SJCRH30 (cell line): ENCODE measurements at places on chromosomes 2 and 18. TPM values are rescaled to one million over a fixed set of nuclear protein-coding genes. Genes with fewer than 3 reads are reported as not detected.

- no peak for DNase-seq
- H3K27me3 ChIP-seq, result no peaks in the 10 kb centered on the region
- no peak overlapping the region for H3K27ac ChIP-seq
- H3K36me3 ChIP-seq, result no peaks in the 10 kb centered on the region
These were observed 79.3 kb downstream of the NABP1 start for GRCh38 chr2:191757208-191757607.

MOGAT1 gene
- not detected in 2 replicates for total RNA-seq

DNA sequence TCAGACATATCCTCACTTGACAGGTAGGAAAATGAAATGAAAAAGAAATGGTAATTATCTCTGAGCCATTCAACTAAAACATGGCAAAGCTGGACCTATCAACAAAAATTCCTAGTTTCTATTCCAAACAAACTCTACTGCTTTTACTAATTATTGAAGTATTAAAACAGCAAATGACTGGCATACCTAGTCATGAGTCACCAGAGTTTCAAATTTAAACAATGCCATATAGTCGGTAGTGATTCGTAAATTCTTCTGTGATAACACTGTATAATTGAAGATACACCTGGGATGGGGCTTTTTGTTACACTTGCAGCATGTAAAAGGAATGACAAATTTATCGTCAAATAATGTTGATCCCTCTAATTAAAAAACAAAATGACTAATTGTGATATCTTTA, 153.1 kb upstream of the THUMPD2 start:
- no peak overlapping the region for H3K27ac ChIP-seq
- H3K4me1 ChIP-seq, result 0 out of 2 replicates have a peak, but pooled peaks cover 3% of the 10 kb centered on the region
- no peaks in the 10 kb centered on the region for H3K36me3 ChIP-seq

DNA sequence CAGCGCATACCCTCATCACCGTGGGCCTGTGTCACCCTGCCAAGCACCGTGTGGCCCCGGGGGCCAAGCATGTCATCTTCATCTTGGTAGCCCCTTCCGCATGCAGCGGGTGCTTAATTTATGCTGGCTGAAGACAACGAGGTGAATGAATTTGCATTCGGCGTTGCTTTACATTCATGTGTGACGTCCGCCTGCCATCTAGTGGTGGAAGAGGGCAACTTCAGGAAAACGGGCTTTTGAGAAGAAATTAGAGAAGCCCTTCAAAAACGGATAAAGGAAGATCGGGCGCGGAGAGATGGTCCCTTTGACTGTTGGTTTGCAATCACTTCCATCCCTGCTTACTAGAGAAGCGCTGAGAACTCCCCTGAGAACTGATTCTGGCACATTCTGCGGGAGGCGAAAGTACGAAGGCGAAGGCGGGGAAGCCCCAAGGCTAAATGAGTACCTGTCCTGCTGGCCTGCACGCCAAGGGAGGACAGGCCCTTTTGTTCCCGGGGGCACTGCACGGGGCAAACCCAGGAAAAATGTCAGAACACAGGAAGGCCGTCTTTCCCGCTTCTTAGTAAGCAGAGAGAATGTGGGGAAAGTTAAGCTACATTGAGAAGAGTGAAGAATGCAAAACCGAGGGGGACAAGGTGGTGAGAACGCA, 145.9 kb downstream of the ZNF516 start:
- H3K4me3 ChIP-seq, result no peak overlapping the region
- no peak overlapping the region for H3K27ac ChIP-seq
- DNase-seq, result peak; percentile 39
- no peaks in the 10 kb centered on the region for H3K4me1 ChIP-seq
- H3K27me3 ChIP-seq, result no peaks in the 10 kb centered on the region
- H3K36me3 ChIP-seq, result no peaks in the 10 kb centered on the region

DNA sequence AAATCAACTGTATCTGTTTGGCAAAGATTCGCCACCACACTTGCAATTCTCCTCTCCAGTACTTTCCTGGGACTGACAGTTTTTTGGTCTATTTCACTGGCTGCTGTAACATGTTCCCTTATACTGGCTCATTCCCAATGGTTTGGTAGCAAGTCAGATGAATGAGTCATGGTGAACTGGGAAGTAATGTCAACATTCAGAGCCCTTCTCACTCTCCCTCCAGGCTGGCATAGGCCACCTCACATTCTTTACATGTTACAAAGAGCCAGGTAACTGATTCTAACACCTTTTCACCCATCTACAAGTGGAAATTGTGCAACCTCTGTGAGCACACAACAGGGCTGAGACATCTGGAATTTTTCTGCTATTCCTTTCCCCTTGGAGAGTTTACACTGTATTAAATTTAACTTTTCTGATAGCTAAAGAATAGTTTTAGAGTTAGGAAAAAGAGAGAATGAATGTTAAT, 111.3 kb upstream of the TLK1 start:
- H3K27me3 ChIP-seq, result no peaks in the 10 kb centered on the region
- DNase-seq, result peak; percentile 14
- no peaks in the 10 kb centered on the region for H3K4me1 ChIP-seq

ZNF385B gene
- total RNA-seq, result 0.84 and 2.1 TPM in 2 replicates

DNA sequence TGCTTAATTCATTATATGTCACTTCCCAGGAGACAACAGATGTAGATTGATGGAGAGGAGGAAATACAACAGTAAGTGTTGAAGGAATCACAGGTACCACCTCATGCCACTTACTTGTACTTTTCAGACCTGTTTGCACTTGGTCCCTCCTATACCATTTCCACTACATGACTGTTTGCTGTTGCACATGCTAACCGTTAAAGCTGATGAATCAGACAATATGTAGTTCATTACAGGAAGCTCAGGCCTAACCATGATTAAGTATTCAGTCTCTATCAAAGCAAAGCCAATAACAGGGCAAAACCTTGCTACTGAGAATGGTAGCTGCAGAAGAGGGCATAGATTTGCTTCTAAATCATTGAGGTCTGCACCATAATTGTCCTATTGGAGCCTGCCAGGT, 30.2 kb upstream of the GRP start:
- no peak overlapping the region for H3K27ac ChIP-seq
- no peaks in the 10 kb centered on the region for H3K36me3 ChIP-seq
- H3K4me1 ChIP-seq, result no peaks in the 10 kb centered on the region
- no peaks in the 10 kb centered on the region for H3K27me3 ChIP-seq
